Natural killer cell (primary cell): ENCODE measurements at places on chromosomes 5 and 9. TPM values are rescaled to one million over a fixed set of nuclear protein-coding genes. Genes with fewer than 3 reads are reported as not detected.

DNA sequence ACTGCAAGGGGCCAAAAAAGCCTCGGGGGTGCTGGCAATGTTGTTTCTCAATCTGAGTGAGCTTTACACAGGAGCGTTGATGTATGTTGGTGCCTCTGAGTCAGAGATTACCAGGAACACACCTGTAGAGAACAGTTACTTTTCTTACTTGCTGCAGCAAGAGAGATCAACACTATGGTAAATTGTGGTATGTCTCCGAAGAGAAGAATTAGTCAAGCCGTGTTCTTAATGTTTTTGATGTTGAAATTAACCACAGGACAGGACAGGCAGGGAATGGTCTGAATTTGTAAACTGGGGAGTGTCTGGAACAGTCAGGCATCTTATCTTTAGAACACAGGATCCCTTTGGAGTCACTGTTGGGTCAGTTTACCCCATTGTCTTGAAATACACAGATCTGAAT lies 285.7 kb downstream of the DNAH5 start:
- H3K4me3 ChIP-seq: no peak overlapping the region
- no peak for DNase-seq
- H3K36me3 ChIP-seq: no peaks in the 10 kb centered on the region
- H3K4me1 ChIP-seq: no peaks in the 10 kb centered on the region
- H3K27me3 ChIP-seq: no peaks in the 10 kb centered on the region

Gene HAPLN1
- not detected for total RNA-seq

Gene DMRT3
- total RNA-seq: not detected

Gene FBXO10
- 2.2 TPM for total RNA-seq
